ENCODE measurements at places on chromosomes 3 and 15. TPM values are rescaled to one million over a fixed set of nuclear protein-coding genes. Genes with fewer than 3 reads are reported as not detected.

ZKSCAN7 gene
- 27.1 TPM for total RNA-seq

GOLGA8G gene
- total RNA-seq = 0.09 TPM

SEMA3G gene
- 3.3 TPM for total RNA-seq

ADAMTS9 gene
- total RNA-seq = 31.1 TPM

FBXW12 gene
- 1.2 TPM for total RNA-seq

DNA sequence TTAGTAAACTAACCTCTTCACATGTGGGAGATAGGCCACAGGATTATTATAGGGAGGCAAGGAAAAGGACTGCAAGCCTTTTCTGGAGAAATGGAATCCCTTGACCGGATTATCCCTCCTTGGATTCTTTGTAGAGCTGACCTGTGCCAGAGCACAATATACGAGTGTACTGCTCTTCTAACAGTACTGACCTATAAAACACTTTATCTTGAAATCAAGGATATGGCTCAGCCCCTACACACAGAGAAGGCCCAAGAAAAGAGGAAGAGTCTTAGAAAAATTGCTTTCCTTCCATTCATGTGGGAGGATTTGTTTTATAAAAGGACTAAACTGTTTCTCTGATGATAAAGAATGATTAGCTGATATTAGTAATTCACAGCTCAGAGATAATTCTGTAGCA is 42.2 kb downstream of the DMXL2 start:
- DNase-seq = no peak

DNA sequence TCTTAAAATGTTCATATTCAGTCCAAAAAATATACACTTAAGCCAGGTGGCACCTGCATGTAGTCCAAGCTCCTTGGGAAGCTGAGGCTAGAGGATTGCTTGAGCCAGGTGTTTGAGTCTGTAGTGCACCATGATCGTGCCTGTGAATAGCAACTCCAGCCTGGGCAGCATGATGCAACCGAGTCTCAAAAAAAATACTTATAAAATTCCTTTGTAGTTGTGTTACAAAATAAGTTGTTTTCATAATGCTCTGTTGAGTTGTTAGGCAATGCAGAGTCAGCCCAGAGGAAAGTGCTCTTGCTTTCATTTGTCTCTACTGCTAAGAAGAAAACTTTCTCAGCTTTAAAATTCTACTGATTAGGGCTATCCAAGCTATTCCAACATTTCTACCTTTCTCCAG is 442.8 kb upstream of the ARRDC4 start:
- DNase-seq = no peak

DNA sequence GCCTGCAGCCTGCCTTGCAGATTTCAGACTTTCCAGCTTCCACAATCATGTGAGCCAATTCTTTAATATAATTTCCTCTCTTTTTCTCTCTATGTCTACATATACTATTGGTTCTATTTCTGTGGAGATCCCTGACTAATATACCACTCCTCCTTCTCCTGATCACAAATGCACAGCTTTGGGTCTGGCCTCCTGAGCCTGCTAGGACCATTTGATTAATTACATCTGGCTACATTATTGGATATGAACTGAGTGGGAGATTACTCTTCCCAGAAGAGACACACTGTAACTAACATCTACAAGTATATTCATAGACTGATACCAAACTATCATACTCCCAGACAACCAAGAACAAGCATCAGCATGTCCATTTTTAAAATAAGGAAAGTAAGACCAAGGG is 188.9 kb upstream of the LMCD1 start:
- DNase-seq = no peak

- no peak for DNase-seq
These were observed 342.1 kb upstream of the ATP11B start for GRCh38 chr3:182450942-182451787.

- no peak for DNase-seq
These were observed 11.0 kb upstream of the KNG1 start for GRCh38 chr3:186705882-186706780.

DNA sequence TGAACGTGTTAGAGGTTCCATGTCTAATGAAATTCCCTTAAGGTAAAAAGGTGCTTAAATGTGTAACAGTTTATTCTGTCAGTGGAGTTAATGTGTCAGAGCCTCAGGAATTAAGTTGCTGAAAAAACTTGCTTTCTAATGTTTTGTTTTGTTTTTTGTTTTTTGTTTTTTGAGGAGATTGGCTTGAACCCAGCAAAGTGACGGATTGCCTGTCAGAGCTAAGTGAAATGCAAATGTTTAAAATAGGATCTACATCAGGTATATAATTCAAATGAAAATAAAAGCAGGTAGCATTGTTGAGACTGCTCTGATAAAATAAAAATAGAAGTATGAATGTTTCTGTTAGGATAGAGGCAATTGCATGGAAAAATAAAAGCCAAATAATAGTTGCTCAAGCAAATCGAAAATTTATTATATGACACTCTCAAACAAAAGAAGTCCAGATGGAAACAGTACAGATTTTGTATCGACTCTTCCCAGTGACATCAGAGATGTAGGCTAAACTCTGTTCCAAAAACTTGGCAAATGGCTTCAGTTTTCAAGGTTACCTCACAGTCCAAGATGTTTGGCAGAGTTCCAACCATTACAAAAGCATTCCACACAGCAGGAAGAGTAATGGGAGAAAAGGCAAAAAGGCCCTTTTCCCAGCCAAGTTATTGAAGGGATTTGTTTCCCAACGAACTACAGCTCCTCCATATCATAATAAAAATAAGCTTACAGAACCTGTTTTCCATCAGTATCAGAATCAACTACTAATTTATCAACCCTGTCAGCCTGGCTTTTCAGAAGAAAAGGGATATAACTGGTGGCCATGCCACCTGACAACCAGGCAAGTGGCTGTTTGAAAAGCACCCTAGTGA is 291.0 kb downstream of the TBL1XR1 start:
- peak; percentile 39 for DNase-seq

GRCh38 chr3:20561166-20561565 is 375.2 kb upstream of the SGO1 start:
- no peak for DNase-seq

GRCh38 chr15:59237924-59238331 is 31.3 kb downstream of the LDHAL6B start:
- no peak for DNase-seq

GRCh38 chr3:105397974-105398373 is 31.3 kb downstream of the ALCAM start:
- DNase-seq = no peak

DNA sequence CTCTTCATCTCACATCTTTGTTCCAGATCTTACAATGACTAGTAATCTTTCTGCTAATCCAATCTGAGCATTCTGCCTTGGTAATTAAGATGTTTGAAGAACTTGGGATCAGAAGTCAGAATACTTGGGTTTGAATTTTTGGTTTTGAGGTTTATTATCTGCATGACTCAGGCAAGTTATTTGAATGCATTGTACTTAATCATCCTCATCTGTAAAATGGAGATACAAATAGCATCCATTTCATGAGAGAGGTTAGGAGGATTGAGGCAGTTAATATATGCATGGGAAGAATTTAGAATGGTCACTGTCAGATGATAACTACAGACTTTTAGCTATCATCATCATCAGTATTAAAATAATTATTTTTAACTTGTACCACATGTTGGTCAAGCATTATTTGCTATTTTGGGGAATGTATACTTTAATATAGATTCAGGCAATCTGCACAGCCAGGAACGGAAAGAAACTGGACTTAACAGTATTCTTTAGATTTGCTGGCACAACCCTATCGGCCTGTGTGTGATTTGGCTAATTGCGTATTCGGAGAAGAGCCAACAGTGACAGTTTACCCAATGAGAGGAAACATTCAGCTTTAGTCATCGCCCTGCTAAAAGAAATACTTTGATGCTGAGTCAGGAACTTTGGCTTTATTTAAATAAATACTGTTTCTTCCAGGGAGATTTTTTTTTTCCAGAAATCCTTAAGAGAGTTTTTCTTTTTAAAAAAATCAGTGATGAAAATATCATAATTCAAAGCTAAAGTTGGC is 600.0 kb downstream of the ROBO1 start:
- no peak for DNase-seq

DNA sequence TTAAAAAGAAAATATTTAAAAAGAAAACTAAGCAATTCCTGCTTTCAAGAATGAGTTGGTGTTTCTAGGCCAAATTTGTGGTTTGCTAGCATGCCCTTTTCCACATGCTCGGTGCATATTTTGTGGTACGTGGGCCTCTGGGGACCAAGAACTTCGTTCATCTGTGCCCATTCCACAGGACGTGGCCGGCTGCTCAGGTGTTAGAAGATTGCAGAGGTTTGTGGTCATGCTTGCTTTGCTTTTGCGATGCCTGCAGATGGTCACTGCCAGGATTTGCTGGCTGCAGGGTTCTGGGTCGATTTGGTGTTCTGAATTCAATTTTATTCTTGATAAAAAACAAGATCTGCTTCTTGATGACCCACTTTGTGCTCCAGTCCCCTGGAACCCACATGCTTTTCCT is 7.5 kb downstream of the PSTPIP1 start:
- no peak for DNase-seq

DNA sequence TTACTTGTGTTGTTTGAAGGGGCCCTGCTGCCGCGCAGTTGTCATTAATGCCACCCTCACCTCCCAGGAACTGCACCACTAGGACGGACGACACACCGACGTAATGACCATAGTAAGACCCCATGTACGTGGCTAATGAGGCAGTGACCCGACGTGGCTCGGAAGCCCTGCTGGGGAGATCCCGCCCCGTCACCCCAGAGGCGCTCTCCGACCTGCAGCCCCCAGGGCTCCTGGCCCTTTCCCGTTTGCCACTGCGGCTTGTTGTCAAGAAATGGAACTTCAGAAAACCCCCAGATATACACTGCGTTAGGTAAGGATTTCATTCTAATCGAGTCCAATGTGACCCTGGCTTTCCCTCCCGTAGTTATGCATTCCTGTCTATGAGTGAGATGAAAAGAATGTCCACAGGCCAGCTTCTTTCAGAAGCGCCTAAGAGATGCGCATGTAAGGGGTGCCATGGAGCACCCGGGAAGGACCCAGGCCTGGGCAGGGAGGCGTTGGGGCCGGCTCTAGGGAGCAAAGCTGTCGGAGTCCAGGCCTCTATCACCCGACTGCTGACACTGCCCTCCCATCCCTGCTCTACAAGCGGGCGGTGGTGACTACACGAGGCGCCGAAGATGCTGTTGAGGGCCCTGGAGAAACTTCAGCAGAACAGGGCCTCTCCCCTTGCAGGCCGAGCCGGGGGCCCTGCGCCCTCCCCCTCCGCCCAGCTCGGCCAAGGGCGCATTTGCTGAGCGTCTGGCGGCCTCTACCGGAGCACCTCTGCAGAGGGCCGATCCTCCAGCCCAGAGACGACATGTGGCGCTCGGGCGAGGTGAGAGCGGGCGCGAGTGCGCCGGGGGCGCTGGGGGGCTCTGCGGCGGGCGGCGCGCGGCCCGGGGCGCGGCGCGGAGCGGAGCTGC is at the start of gene GABRA5:
Gene GABRA5 (plus strand): TSS at position 765 of the 902 bp plus-strand sequence. CDS start 2,187 bp downstream, outside the sequence.
- DNase-seq = no peak

DNA sequence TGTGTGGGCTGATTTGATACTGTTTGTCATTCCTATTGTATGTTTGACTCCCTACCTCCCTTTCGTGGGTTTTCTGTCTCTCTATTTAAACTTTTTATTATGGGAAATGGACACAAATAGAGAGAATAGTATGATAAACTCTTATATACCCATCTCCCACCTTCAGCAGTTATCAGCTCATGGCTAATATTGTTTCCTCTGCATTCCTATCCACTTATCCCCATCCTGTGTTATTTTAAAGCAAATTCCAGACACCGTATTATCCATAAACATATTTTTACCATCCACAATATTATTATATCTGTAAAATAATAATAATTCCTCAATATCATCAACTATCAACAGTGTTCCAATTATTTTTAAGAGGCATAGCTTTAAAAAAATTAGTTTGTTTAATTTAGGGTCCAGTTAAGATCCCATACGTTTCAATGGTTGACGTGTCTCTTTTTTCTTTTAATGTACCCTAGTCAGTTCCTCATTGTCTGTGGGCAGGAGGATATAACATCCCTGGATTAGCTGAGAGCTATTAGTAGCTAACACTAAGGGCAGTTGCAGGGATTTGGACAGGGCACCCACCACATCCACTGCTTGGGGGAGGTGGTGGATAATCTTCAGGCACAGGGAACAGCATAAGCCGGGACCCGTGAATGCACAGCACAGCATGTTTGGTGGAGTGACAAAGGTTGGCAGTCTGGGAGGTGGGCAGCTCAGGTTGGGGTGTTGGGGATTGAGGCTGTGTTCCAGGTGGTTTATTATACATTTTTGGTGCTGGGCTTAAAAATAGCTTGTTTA is 23.5 kb downstream of the PLCL2 start:
- DNase-seq = no peak

GRCh38 chr15:41115161-41115651 is 874 bp downstream of the INO80 start:
- DNase-seq = peak; percentile 7

- DNase-seq = no peak
These were observed 85.5 kb upstream of the CDV3 start for GRCh38 chr3:133487920-133488540.
